ENCODE measurements at places on chromosomes 1 and 21.

DNA sequence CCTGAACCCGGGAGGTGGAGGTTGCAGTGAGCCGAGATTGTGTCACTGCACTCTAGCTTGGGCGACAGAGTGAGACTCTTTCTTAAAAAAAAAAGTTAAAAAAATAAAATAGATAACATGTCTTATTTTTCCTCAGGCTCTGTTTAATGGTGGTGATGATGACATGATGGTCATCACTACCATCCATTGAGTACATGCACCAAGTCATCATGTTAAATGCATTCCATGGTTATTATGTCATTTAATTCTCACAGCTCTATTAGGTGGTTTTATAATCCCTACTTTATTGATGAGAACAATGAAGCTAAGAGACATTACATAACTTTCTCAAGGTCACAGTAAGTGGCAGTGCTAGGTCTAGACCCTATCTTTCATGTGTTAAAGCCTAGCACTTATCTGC is 34.4 kb upstream of the MAB21L3 start:
- no peak for DNase-seq

GRCh38 chr1:3868464-3869006 is 11.3 kb downstream of the DFFB start:
- DNase-seq = no peak

GRCh38 chr1:233060461-233060994 is 110.1 kb downstream of the NTPCR start:
- DNase-seq = no peak

- no peak for DNase-seq
Measured at GRCh38 chr21:41913230-41913629, 34.1 kb upstream of the PRDM15 start.

GRCh38 chr1:203648276-203648675 is 21.6 kb downstream of the ATP2B4 start:
- no peak for DNase-seq

DNA sequence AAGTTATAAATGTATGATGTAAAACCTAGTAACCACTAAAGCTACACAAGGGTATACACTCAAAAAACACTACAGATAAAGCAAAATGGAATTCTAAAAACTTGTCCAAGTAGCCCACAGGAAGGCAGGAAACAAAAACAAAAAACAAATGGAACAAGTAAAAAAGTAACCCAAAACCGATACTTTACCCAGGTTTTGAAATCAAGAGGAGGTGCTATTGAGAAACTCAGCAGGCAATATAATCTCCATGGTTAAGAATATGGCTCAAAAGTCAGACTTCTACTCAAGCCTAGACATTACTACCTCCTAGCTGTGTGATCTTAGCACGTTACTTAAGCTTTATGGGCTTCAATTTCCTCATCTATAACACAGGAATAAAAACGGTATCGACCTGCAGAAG is 13.3 kb downstream of the RBBP5 start:
- no peak for DNase-seq

DNA sequence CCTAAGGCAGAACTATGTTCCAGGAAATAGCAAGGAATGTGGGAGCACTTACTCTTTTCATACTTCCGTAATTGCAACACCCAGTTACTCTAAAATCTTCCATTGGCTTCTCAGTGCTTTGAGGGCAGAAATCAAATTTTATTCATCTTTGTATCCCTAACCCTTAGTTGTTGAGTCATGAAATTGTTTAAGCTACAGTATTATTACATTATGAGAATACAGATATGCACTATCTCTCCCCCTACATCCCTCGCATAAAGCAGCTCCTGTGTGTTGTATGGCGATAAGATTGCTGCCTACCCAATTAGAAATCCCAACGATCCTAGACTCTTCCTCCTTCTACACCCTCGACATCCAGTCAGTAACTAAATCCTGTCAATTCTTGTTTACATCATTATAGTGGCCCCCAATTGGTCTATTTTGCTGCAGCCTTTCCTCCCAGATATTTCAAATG is 2.6 kb downstream of the AIDA start:
- no peak for DNase-seq

- DNase-seq = no peak
Measured at GRCh38 chr1:152441756-152442155, 27.7 kb upstream of the CRNN start.

DNA sequence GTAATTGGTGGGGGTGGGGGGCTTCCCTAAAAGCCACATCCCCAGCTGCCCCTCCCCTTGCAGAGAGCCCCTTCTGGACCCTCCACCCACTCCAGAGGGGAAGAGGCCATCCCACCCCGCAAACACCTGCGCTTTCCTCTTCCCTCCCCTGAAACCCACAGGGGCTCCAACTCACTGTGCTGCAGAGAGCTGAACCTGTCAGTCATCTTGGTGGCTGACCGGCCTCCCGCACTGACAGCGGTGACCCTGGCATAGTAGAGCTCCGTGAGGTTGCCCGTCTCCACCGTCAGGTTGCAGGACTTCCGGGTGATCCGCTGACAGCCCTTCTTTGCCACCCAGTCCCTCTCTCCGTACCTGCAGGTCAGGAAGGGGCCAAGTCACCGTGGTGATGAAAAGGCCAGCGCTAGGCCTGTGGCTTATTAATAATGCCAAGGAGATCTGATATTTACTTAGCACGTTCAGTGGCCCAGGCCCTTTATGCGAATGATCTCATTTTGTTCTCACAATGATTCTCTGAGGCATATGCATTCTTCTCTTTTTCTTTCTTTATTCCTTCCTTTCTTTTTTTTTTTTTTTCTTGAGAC is 5.9 kb downstream of the IL22RA1 start:
- no peak for DNase-seq

DNA sequence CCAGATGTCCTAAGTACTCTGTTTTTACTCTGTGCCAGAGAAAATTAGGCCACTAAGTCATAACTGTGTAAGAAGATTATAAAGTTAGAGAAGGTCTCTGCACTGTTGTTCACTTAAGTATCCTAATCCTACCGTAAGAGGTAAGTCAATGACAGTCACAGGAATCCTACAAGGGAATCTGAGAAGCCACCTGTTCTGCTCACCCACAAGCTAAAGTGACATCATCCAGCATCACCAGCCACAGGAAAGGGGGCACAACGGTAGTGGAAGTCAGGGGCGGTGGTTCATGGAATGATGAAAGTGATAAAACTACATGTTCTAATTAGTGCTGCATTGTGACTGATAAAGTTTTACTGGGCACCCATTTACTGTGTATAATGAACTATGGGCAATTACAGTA is 92.7 kb downstream of the PLD5 start:
- DNase-seq = no peak

DNA sequence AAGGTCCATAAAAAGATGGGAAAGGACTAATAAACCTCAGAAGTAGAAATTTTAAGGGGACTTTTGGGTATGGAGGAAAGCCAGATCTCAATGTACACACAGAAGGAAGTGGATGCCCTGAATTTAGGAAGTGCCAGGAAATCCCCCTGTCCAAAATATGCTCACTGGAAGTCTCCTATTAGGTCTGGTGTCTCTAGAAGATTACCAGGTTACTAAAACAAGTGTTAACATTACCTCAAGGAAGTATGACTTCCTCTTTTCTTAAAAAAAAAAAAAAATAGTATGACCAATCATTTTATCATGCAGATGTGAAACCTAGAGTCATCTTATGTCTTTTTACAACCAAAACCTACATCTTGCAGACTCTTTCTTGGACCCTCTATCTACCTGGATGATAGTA is 30.7 kb downstream of the CD58 start:
- DNase-seq = no peak

DNA sequence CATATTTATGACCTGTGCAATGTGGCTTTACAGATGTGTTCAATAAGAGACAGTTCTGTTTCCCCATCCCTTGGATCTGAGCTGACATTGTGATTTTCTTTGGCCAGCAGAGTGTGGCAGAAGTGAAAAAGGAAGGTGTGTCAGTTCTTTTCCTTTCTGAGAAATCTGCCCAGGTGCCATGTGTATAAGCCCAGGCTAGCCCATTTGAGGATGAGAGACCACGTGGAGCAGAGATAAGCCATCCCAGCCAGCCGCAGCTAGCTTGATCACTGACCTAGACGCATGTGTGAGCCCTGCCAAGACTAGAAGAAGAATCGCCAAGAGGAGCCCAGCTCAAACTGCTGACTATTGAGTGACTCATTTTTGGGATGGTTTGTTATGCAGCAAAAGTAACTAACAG is 127.8 kb downstream of the KCNJ6 start:
- no peak for DNase-seq

GRCh38 chr1:32816676-32817158 is 441 bp downstream of the YARS1 start:
- peak; percentile 51 for DNase-seq

DNA sequence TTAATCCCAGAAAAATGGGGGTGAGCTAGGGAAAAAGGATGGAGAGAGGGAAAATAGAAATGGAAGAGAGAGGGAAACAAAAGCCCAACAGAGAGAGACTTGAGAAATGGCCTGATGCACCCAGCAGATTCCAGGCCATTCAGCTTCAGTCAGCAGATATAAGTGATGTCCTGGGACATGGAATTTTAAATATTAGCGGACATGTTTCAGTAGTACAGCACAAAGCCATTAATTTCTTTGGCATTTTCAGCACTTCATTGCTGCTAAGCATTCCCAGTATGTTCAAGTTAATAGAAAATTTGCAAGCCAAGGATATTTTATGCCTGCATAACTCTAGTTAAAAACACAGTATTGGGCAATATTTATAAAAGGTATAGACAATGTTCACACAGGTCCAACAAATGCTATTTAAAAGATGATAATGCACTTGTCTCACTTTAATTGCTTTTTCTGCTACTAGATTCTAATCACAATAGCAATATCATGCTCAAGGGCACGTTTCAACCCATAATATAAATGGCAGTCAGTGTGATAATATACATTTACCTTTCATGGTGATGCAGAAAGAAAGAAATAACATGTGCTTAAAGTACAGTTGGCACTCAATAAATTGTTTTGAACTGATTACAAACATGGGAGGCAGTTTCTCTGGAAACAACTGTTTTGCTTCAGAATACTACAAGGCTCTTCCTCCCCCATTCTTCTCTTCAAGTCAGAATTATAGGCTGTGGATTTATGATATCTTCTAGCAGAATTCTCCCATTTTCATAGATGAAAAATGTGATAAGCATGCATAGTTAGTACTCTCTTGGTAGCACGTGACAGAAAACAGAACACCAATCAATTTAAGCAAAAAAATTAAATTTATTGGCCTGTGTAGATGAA is 108.1 kb upstream of the MAGI3 start:
- DNase-seq = no peak

GRCh38 chr1:16618719-16619118 is 5.4 kb upstream of the NBPF1 start:
- no peak for DNase-seq

- DNase-seq = no peak
Measured at GRCh38 chr1:77673716-77674355, 8.6 kb downstream of the ZZZ3 start.

DNA sequence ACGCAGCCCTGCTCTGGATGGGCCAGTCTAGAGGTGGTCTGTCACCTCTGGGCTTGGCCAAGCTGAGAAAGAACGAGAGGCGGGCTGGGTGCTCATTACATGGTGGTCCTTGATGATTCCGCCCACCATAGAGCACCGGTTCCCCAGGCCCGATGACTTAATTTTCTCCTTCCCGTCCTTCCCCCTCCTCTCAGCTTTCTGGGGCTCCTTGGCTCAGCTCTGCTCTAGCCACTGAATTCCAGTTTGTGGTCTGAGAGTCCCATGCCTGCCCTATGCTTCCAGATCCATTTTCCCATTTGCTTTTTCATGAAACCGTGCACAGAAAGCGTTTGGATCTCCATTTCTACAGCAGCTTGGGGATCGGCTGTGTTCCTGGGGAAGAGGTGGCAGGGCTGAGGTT is 318.5 kb upstream of the C1orf174 start:
- DNase-seq = no peak

DNA sequence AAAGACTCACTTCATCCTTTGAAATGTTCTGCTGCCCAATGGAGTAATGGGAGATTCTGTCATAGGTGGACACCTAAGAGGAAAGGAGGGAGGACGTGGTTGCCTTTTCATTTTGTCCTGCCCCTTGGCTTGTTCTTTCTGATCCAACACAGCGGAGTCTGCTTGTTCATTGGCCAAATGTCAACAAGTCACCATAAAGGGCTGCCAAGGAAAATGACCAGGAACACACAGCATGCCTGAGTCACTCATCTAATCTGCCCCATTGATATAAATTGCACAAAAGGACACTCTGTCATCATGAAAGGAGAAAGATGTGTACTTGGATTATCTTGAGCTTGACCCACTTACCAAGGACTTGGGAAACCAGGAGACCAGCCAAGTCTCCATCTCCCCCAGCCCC is 422.9 kb downstream of the SETD4 start:
- no peak for DNase-seq

- no peak for DNase-seq
Measured at GRCh38 chr1:7448986-7449385, 322.1 kb upstream of the VAMP3 start.

GRCh38 chr1:54390655-54391054 is 15.5 kb downstream of the SSBP3 start:
- DNase-seq = no peak

DNA sequence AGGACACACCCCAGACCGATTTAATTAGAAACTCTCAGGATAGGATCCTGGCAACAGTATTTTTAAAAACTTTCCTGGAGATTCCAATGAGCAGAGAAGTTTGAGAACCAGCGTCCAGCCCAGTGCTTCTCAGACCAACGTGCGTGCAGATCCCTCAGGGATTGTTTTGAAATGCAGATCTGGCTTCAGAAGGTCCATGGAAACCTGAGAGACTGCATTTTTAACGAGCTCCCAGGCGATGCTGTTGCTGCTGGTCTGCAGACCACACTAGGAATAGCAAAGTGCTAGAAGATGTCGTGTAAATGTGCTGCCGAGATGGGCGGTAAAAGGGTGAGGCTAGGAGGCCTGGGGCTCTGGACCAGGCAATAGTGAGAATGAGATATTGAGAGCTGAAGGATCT is 18.4 kb upstream of the CASQ1 start:
- DNase-seq = no peak

DNA sequence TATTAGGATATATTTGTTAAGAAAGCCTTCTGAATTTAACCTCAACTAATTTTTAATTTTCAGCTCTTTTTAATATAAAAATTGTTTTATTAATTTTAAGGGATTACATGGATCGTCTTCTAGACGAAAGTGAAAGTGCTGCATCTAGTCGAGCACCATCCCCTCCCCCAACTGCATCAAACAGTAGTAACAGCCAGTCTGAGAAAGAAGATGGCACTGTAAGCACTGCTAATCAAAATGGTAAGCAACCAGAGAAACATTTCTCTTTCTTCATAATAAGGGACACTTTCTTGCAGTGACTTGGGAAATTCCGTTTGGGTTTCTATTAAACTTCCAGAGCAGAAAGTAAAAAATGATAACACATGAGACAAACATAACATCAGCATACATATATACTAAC is 56.9 kb downstream of the MIER1 start:
- no peak for DNase-seq

GRCh38 chr1:235854347-235854746 is 12.4 kb downstream of the LYST start:
- DNase-seq = no peak

GRCh38 chr1:232766904-232767303 is 38.3 kb upstream of the MAP10 start:
- DNase-seq = no peak

- no peak for DNase-seq
Measured at GRCh38 chr1:7107109-7107830, 322.0 kb downstream of the CAMTA1 start.

GRCh38 chr1:92079441-92079840 is 704 bp upstream of the BTBD8 start:
- no peak for DNase-seq
